ENCODE measurements at places on chromosomes 6 and 20.

DNA sequence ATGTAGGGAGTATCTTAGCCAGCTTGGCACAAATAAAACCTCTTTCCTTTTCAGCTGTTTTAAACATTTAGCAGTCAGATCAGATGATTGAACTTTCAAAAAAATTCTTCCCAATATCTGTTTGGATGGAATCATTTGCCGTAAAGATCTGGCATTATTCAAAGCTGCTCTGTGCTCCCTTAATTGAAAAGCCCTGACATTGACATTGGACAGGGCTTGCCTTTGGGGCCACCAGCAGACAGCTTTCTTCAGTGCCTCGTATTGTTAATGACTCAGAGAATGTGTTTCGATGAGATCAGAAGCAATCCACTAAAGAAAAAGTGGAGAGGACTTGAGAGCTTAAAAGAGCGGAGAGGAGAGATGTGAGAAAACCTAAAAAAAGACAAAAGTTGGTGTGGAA is 343.5 kb downstream of the NRN1 start:
- no peak for DNase-seq

DNA sequence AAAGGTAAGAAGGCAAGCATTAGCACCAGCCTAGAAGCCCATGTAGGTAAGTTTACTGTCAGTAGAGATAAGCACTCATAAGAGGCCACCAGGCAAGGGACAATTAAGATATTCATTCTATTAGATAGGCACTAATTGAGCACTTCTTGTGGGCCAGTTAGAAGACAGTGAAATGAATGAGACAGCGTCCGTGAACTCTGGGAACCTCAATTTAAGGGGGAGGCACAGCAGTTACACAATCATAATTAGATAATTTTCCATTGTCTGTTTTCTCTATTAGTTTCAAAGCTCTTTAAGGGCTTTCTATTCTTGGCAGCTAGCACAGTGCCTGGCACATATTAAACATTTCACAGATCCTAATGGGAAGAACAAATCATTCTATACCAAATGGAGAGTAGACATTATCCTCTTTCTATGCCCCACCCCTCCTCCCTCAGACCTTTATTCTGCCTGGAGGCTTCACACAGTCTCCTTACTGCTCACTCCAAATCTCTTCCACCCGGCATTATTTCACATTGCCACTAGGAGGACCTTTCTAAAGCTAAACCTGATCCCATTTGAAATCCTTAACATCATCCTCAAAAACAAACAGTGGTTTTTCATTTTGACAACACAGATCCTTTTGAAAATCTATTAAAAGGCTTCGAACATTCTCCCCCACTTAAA is 529.6 kb downstream of the ADGRB3 start:
- DNase-seq: no peak

- no peak for DNase-seq
Measured at GRCh38 chr20:47926731-47927130, 141.4 kb upstream of the SULF2 start.

GRCh38 chr20:43723735-43724134 is 3.1 kb downstream of the GTSF1L start:
- no peak for DNase-seq

- no peak for DNase-seq
Measured at GRCh38 chr6:23202207-23202606, 632.8 kb downstream of the HDGFL1 start.

DNA sequence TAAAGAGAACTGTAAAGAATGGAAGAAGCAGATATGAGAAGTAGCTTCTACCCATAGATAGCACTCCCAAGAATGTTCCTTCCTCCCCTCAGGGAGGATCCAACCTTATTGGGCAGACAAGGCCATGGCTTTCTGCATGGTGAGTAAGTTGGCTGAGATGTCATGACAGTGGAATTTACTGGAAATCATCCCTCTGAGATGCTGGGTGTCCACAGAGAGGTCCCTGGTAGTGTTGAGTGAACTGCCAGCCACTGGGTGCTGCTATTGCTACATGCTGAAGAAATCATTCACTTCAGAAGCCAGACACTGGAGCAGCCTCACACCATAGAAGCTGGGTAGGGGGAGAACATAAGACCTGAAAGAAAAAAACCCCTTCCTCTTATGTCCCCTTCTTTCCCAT is 46.4 kb upstream of the FERMT1 start:
- DNase-seq: no peak

- no peak for DNase-seq
Measured at GRCh38 chr6:33143113-33143770, 49.0 kb downstream of the COL11A2 start.

GRCh38 chr6:14429396-14429795 is 311.8 kb downstream of the CD83 start:
- no peak for DNase-seq

DNA sequence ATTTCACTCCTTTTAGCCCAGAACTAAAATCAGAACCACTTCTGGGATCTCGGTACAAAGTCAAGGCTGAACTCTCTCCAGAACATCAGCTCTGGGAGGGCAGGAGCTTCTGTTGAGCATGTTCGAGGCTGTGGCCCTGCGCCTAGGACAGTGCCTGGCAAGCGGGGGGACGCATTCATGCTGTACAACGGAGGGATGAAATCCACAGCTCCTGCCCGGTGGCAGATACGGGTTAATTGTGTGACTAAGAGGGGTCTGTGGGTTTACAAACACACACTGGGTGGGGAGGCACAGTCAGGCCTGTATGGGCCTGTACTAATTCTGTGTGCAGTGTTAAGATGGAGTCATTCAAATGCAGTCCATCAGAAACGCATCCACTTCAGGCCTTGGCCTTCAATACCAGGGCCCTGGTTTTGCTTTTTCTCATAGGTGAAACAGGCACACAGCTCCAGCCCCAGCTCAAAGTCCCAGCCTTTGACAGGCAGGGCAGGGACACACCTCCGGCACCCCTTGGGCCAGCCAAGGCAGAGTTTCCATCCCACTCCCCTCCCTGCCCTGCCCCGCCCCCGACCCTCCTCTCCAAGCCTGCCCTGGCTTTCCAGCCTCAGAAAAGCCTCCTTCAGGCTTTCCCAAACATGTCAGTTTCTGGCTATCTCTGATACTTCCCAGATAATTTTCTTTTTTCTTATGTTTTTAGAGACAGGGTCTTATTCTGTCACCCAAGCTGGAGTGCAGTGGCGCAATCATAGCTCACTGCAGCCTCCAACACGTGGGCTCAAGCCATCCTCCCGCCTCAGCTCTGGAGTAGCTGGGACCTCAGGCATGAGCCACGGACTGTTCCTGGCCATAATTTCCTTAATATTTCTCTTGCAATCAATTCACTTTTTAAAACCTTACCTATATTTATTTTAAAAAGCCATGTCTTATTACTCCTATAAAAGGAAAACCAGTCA is 109.8 kb downstream of the SULF2 start:
- DNase-seq: no peak

- DNase-seq: no peak
Measured at GRCh38 chr6:124800222-124800621, 162.0 kb upstream of the RNF217 start.

DNA sequence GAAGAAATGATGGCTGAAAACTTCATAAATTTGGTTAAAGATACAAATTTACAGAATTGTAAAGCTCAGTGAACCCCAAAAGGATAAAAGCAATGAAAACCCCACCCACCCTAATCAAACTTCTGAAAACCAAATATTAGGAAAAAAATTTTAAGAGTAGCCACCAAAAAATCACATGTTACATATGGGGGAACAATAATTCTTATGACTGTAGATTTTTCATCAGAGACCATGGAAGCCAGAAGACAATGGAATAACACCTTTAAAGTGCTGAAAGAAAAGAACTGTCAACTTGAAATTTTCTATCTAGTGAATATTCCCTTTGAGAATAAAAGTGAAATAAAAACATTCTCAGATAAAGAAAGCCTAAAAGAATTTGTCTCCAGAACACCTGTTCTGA is 24.4 kb downstream of the PROCR start:
- no peak for DNase-seq

DNA sequence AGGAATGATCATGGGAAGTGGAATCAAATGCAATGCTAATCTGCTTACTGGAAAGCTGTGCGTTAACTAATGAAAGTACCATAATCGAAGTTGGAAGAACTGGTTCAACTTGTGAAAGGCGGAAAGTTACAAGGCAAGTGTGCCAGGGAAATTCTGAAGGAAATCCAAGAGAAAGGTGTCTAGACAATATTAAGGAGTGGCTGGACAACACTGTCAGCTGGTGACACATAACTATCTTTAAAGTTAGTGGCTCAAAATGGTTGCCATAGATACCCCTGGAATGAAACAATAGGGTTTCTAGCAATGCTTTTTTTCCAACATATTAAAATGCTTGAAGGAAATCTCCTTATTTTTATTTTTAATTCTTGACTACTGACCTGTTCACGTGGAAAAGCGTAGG is 90.4 kb downstream of the BMP2 start:
- no peak for DNase-seq

DNA sequence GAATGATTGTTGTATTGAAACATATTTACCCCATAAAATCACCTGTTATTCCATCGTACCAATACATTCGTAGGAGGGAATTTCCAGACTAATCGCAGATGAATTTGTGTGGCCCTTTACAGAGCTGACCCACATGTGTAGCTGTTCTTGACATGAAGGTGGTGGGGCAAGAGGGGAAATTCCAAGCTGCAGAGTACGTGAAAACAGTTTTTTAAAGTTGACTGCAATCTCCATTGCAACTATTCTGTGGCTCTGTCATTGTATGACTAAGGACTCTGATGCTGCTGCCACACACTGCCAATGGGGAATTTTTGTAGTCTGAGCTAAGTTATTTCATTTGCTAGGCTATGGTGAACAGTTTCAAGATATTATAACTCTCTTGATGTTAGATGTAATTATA is 46.4 kb upstream of the ADTRP start:
- no peak for DNase-seq

DNA sequence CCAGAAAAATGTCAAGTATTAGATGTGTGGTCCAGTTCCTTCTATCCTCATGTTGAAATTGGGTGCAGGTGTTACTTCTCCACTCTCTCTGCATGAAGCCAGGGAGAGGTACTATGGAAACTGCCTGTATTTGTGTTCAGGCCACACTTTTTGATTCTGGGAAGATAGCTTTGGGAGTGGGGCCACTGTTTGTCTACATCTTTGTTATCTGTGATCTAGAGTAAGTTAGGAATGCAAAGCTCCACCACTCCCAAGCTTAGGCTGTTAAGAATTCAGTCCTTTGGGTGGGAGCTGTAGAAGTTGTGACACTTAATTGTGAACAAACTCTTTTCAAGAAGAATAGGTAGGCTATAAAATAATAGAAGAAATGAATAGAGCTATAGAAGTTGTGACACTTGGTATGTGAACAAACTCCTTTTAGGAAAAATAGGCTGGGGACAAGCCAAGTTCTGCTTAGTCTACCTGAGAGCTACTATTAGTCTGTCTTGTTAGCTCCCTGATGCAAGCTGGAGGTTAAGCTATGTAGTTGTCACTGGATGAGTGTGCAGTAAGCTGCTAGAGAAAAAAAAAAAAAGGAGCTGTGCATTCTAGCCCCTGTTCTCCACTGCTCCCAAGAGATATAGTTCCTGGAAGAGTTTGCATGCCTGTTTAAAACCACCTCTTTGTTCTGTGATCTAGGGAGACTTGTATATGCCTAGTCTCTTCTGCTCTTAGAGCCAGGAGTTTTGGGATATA is 7.1 kb upstream of the GFRAL start:
- no peak for DNase-seq

DNA sequence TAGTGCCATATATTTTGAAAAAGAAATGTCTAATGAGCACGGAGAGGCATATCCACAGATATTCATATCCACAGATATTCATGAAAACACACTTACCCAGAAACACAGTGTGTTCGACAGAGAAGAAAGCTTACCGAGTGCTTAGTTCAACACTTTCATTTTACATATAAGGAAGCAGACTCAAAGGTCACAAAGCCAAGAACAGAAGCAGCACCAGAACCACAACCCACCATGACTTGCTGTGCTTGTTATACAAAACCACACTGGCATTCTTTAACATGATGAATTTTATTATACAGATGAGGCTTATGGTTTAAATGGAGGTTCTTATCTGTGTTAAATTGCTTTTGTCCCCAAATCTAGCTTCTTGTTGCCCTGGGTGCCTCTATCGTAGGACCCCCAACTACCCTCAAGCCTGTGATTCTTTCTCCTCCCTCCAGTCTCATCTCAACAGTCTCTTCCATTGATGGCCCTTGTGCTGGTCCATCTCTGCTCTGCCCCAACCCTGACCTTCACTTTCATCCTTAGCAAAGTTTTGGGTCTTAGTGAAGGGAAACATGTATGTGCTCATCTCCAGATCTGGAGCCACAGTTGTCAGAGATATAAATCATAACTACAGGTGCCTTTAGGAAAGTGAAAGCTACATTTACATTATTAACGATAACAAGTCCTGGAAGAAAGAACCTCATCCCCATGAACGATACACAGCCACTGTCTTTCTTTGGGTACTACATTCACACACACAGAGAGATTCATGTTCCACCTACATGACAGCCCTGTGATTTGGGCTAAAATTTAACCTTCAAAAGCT is 40.0 kb downstream of the SF3B5 start:
- DNase-seq: no peak

GRCh38 chr20:47663354-47664067 is 121.8 kb downstream of the SULF2 start:
- DNase-seq: peak; percentile 38

DNA sequence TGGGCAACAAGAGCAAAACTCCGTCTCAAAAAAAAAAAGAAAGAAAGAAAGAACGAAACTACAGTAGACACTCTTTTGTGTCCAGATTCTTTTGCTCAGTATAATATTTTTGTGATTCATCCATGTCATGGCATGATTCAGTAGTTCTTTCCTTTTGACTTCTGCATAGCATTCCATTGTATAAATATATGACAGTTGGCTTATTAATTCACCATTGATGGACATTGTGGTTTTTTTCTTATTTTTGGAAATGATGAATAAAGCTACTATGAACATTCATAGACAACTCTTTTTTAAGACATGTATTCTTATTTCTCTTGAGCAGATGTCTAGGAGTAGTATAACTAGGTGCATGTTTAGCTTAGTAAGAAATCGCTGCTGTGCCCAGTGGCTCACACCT is 10.3 kb upstream of the IER3 start:
- no peak for DNase-seq

- no peak for DNase-seq
Measured at GRCh38 chr20:10662661-10663458, 10.9 kb downstream of the JAG1 start.

DNA sequence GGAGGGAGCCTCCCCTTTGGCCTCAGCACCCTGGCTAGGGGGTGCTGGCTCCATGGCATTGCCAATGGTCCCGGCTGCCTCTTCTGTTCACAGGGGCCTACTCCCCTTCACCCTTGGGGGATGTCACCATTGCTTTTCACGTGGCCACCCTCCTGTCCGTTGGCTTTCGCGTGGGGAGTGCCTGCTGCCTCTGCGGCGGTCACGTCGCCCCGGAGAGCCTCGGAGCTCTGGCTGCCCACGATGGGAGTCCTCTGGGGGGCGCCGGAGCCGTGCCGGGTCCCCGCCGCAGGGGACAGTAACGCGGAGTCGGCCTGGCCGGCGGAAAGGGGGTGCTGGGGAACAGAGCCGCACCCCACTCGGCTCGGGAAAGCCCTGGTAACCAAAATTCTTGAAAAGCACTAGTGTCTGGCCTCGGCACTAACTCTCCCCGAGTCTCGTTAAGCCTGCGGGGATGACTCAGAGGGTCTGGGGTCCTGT is 661 bp upstream of the HEBP2 start:
- no peak for DNase-seq

GRCh38 chr6:104689551-104690205 is 170.0 kb downstream of the HACE1 start:
- DNase-seq: no peak

GRCh38 chr20:53020834-53021233 is 48.7 kb downstream of the TSHZ2 start:
- no peak for DNase-seq
